Skeletal muscle cell (primary cell): ENCODE measurements at places on chromosomes 2 and 18.

DNA sequence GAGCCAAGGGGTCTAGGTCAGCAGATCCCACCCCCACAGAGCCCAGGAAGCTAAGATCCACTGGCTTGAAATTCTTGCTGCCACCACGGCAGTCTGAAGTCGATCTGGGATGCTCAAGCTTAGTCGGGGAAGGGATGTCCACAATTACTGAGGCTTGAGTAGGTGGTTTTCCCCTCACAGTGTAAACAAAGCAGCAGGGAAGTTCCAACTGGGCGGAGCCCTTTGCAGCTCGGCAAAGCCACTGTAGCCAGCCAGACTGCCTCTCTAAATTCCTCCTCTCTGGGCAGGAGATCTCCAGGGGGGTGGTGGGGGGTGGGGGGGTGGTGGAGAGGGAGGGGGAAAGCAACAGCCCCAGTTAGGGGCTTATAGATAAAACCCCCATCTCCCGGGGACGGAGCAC, 419.5 kb downstream of the NUP35 start:
- DNase-seq, result no peak

DNA sequence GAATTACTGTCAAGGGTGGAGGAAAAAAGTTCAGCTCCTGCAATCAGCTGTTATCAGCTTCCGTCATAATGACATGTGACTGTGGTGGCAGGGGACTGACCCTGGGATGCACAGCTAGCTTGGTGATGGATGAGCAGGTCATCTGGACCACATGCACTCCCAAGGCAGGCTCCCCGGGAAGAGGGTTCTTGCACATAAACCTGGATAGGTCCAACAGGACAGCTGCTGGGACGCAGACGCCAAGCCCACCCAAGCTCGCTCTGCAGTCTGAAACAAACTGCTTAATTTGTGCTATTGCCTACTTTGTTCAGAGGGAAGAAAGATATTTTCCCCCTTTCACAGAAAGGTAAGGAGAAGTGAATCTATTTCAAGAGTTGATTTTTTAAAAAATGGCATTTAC, 30.2 kb downstream of the FAM178B start:
- DNase-seq, result no peak

GRCh38 chr2:212794471-212794870, 255.9 kb upstream of the ERBB4 start:
- DNase-seq, result no peak

GRCh38 chr2:26735883-26736588, 28.0 kb upstream of the SLC35F6 start:
- no peak for DNase-seq

DNA sequence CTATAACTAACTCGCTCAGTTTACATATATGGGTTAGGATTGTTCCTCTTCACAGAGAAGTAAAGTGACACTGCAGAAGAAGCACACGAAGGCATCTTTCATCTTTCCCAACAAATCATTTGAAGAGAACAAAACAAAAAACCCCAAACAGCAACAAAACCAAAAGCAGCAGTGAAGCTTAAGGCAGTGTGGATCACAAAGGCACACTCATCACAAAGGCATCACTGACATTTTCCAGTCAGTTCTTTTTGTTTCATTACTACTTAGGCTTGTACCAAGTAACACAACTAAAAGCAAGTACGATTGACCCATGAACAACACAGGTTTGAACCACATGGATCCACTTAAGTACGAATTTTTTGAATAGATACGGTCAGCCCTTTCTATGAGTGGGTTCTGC, 75.7 kb downstream of the RNF152 start:
- DNase-seq, result no peak

- no peak for DNase-seq
These were observed 1344.4 kb upstream of the CELF4 start for GRCh38 chr18:38909972-38910371.

DNA sequence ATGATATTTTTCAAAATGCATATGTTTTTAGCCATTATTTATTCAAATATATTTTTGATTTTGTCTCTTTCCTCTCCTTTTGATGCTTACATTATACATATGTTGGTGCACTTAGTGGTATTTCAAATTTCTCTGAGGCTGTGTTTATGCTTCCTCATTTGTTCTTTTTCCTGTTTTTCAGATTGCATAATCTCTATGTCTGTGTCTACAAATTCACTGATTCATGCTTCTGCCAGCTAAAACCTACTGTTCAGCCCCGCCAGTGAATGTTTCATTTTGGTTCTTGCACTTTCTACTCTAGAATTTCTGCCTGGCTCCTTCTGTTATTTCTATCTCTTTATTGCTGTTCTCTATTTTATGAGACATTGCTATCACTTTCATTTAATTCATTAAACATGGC, 951.7 kb upstream of the CNTNAP5 start:
- no peak for DNase-seq

DNA sequence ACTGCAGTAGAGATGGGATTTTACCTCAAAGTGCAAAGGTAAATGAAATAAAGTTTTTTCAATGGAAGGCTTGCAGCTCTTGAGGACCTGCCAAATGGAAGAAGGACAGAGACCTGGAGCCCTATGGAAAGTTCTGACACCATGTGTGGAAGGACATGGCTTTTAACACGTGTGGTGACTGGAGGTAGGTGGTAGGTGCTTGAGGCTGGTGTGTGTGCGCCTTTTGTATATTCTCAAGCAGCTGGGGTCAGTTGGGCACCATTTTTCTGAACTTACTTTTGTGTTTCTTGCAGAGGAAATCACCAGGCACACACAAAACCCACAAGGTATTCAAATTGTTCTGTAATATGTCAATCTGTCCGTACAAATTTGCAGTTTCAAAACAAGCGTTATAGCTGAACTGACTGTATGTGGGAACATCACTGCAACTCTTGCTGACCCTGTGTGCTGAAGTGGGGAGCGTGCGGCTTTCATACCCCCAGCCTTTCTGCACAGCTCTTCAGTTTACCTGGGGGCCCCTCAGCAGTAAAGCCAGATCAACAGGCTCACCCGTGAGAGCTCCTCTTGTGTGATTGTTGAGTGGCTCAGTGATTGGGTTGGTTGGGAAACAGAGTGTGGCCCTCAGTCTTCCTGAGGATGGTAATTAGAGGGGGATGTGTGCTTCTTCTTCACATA, 363 bp downstream of the GREB1 start:
- no peak for DNase-seq

GRCh38 chr2:43318791-43319190, 92.4 kb upstream of the ZFP36L2 start:
- peak; percentile 75 for DNase-seq

GRCh38 chr2:220227266-220227920, 600.0 kb downstream of the SLC4A3 start:
- no peak for DNase-seq

DNA sequence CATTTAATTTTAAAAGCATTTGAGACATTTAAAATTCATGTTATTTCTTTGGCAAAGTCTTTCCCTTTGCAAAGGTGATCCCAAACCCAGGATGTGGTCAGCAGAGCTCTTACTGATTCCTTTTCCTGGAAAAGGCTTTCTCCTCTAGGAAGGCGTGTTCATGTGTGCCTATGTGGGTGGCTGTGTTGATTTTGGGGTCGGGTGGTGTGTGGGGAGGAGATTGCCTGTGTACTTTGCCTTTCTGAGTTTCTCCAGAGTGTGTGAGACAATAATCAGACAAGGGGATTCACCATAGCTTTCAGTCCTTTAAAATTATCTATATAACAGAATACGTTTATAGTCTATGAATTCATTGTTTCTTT, 173.2 kb downstream of the SOCS6 start:
- no peak for DNase-seq

GRCh38 chr2:10448576-10449485, 704 bp upstream of the ODC1 start:
- peak; percentile 67 for DNase-seq

GRCh38 chr18:11368020-11368419, 218.7 kb upstream of the PIEZO2 start:
- no peak for DNase-seq

DNA sequence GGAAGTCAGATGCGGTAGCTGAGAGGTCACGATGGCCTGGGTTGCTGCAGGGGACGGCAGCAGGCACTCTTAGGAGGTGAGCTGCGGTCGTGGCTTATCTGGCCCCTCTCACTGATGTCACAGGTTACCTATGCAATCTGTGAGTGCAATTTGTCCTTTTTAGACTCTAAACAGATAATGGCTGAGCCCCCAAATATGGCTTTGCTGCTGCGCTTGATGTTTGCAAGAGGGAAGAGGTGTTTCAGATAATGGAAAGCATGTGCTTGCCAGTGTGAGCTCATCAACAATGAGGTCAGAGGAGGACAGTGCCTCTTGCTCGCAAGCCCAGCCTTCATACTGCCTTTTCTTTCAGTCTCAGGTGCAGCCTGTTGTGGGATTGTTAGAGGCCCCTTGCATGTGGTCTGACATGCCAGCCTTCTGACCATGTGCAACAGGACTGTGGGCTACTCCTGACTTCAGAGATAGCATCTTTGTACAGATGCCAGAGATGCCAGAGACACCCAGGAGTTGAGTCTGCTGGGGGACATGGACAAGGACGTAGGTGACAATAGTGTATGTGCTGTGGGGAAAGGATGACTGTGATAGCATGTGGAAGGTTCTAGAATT, 151.3 kb downstream of the TANC1 start:
- DNase-seq, result no peak

DNA sequence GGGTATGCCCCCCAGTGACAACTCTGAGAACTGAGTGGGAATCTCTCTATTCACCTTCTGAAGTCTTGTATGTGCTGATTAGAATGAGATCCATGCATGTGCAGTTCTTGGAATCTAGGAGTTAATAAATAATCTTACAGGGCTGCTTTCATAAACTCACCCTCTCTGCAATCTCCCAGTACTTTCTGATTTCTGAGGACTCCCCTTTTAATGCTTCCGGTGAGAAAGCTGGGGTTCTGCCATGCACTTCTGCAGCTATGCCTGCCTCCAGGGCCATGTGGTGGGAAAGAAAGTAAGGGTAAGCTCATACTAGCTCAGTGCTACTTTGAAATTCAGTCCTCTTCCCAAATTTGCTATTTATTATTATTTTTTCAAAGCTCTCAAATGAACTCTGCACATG, 432.9 kb downstream of the MTX2 start:
- no peak for DNase-seq

GRCh38 chr2:126839796-126840195, 58.9 kb upstream of the TEX51 start:
- no peak for DNase-seq

DNA sequence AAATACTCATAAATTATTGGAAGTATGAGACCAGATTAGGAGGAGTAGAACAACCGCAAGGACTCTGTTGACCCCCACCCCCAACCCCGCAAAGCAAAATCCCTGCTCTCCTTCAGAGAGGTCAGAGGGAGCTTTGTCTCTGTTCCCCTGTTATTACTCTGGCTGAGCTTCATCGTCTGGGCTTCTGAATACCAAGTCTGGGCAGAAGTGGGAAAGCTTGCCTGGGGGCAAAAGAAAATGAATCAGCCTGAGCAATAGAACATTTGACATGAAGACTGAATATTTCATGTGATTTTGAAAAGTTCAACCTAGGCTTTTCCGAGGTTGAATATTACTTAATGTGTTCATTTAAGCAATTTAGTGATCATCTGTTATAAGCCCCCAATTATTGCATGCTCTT, 114.6 kb upstream of the ARHGAP28 start:
- DNase-seq, result no peak

- peak; percentile 76 for DNase-seq
These were observed 3.7 kb upstream of the GAD1 start for GRCh38 chr2:170812710-170813600.

- DNase-seq, result no peak
These were observed 4.3 kb downstream of the HNRNPLL start for GRCh38 chr2:38598200-38598990.
